Sigmoid colon (tissue), 7 donors: ENCODE measurements at places on chromosomes 4 and X. TPM values are rescaled to one million over a fixed set of nuclear protein-coding genes. Genes with fewer than 3 reads are reported as not detected.

- no peak for DNase-seq
- no peaks in the 10 kb centered on the region for H3K4me1 ChIP-seq
- no peaks in the 10 kb centered on the region for H3K27me3 ChIP-seq
- no peaks in the 10 kb centered on the region for H3K36me3 ChIP-seq
- H3K4me3 ChIP-seq: no peak overlapping the region
Observed at GRCh38 chr4:110668463-110669235, 45.8 kb upstream of the PITX2 start.

DNA sequence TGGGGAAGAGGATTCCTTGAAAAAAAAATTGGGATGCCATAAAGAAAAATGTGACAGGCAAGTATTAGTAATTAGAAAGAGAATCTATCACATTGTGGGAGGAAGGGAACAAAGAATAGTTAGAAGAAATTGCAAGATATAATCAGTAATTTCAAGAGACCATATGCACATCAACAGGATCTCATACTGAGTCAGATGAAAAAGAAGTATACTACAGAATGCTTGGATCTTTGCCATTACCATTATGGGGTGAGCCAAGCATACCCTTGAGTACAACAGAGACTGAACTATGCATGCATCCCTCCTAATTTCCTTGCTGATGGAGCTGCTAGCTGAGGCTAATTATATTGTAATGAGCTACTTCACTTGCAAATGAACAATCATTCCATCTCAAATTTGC, 287.6 kb downstream of the PAPSS1 start:
- no peaks in the 10 kb centered on the region for H3K36me3 ChIP-seq
- H3K27me3 ChIP-seq: no peaks in the 10 kb centered on the region
- DNase-seq: no peak
- no peak overlapping the region for H3K4me3 ChIP-seq
- no peak overlapping the region for H3K27ac ChIP-seq

- DNase-seq: no peak
- H3K4me1 ChIP-seq: no peaks in the 10 kb centered on the region
- no peaks in the 10 kb centered on the region for H3K27me3 ChIP-seq
Observed at GRCh38 chr4:19194672-19195071, 1057.0 kb upstream of the SLIT2 start.

DNA sequence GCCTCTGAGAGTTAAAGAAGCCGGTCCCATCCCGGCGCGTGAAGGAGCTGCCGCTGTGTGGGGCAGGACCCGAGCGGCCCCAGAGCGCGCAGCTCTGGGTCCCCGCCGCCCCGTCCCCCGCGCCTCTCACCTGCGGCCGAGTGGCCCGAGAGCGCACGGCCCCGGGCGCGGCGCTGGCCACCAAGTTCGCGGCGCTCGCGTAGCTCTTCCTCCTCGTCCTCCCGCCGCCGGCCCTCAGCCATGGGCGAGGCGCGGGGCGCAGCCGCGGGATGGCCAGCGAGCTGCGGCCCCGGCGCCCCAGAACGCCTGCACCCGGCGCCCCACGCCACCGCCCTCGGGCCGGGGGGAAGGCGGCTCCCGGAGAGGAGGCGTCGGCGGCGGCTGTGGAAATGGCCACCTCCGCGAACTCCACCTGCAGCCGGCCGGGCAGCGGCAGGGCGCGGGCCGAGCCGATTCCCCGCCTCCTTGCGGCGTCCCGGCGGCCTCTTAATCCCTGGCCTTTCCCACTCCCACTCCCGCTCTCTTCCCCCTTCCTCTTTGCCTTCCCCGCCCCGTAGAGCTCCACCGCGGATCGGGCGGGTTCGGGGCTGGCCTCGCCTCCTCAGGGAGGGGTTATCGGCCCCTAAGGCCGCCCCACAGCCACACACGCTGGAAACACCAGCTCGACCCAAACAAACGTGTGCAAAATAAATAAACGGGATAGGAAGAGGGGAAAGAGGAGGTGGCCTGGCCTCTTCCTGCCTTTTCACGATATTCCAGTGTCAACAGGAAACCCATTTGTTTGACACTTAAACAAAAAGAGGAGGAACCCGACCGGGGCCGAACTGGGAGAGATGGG, at the start of gene SH3D19:
TSS of gene SH3D19 (minus strand) at position 495 of the 838 bp plus-strand sequence. CDS start at position 242, 253 bp downstream.
- peak; percentile 89 for DNase-seq
- no peaks in the 10 kb centered on the region for H3K36me3 ChIP-seq
- H3K27ac ChIP-seq: peak within 1 kb of the TSS; percentile 95
- peak within 1 kb of the TSS; percentile 80 for H3K4me3 ChIP-seq

DNA sequence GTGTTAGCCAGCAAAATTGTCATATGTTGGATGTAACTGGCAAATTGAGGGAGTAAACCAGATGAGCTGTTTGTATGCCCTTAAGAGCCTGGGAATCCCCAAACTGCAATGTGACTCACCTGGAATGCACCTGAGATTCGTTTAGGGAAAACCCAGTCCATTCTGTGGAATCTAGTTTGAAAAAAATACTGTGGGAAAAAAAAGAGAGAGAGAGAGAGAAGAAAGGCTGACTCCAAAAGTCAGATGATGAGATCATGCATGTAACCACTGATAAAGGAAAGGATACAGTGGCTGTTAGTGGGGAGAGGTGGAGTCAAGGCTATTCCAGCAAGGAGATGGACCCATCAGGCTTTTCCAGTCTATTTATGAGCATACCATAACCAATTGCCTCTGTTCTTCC, 48.5 kb downstream of the SLC9A7 start:
- H3K4me3 ChIP-seq: no peak overlapping the region
- H3K27ac ChIP-seq: no peak overlapping the region
- DNase-seq: no peak
- H3K4me1 ChIP-seq: no peaks in the 10 kb centered on the region

- no peak overlapping the region for H3K4me3 ChIP-seq
- no peaks in the 10 kb centered on the region for H3K4me1 ChIP-seq
- H3K36me3 ChIP-seq: no peaks in the 10 kb centered on the region
Observed at GRCh38 chrX:136447968-136448367, 39.8 kb upstream of the BRS3 start.

DNA sequence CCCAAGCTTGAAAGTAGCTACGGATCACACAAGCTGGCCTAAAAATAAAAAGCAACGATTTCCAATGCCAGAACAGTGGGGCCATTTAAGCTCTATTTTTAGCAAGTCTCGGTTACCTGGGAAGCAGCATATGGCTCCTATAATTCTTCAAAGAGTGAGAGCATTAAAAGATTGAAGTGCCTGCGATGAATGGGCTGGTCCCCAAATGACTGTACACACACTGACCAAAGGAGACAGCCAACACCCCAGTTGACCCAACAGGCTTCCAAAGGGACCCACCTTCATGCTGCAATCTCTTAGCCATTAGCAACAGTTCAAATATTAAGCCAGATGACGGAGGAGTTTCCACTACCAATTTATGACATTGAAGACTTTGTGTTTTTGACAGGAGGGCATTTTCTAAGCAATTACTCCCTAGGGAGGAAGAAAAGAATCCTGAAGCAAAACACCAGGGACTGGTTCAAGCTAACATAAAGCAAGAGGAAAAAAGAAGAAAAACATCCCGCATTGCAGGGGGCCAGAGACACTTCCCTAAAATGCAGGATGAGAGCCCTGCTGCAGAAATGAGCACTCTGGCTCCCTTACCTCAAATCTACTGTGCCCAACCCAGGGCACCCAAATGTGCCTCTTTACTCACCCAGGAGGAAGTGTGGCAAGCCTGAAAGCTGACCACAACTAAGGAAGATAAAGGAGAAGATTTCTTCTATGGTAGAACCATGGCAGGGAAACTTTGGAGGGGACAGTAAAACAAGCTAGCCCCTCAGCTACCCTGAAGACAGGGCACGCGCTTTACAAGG, 21.6 kb downstream of the SH3KBP1 start:
- H3K27me3 ChIP-seq: no peaks in the 10 kb centered on the region
- H3K27ac ChIP-seq: no peak overlapping the region
- H3K36me3 ChIP-seq: no peaks in the 10 kb centered on the region
- H3K4me1 ChIP-seq: no peaks in the 10 kb centered on the region
- no peak overlapping the region for H3K4me3 ChIP-seq
- no peak for DNase-seq

DNA sequence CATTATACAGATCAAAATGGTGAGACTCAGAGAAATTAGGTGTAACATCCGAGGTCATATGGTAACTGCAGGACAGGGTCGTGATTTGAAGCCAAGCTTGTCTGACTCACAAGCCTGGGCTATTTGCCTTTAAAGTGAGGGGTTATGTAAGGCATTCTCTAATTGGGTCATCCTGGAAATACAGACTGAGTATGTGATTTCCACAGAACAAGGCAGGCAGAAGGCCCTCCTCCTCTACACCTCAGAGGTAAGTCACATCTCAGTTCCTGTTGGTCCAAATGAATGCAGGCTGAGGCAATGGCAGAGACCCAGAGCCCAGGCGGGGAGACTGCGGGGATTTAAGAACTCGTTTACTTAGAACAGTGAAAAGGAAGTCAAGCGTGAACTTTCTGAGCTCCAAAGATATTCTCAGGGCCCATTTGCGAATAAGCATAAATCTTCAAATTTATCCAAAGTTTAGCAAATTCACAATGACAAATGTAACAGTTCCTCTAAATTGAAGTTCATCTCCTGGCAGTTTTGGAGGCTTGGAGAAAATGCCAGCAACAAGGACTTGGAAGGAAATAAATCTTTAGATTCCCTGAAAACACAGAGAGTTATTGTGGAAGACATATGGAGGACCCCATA, 153.3 kb downstream of the LDB2 start:
- peak; percentile 73 for DNase-seq
- H3K36me3 ChIP-seq: no peaks in the 10 kb centered on the region
- H3K27me3 ChIP-seq: no peaks in the 10 kb centered on the region
- no peak overlapping the region for H3K4me3 ChIP-seq
- H3K27ac ChIP-seq: peak overlapping the region; percentile 22
- no peaks in the 10 kb centered on the region for H3K4me1 ChIP-seq

DNA sequence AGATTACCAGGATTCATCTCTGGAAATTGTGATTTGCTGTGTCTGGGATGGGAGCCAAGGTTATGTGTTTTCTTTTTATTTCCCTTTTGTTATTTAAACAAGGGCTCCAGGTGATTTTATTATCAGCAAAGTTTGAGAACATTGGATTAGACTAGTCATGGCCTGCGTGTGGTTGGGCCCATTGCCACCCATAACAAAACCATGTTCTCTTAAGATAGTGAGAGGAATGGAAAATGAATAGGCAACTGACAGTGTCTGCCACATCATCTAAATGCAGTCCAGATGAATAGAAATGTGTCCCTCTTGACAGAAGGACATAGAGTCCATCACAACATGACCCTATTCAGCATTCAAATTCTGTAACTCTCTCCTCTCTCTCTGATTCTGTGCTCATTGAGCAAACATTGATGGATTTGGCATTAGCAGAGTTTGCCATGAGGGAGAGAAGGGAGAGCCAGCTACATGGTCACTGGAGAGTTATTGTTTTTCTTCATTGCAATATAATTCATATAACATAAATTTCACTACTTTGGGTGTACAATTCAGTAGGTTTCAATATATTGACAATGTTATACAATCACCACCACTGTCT, 11.7 kb downstream of the XK start:
- no peak for DNase-seq
- H3K27ac ChIP-seq: no peak overlapping the region
- no peaks in the 10 kb centered on the region for H3K36me3 ChIP-seq
- no peak overlapping the region for H3K4me3 ChIP-seq
- H3K27me3 ChIP-seq: no peaks in the 10 kb centered on the region
- H3K4me1 ChIP-seq: no peaks in the 10 kb centered on the region

GRCh38 chr4:74123065-74123728, 24.2 kb upstream of the CXCL2 start:
- no peak overlapping the region for H3K27ac ChIP-seq
- no peaks in the 10 kb centered on the region for H3K27me3 ChIP-seq
- no peaks in the 10 kb centered on the region for H3K36me3 ChIP-seq
- H3K4me1 ChIP-seq: no peaks in the 10 kb centered on the region
- no peak overlapping the region for H3K4me3 ChIP-seq
- DNase-seq: no peak

- no peaks in the 10 kb centered on the region for H3K36me3 ChIP-seq
- DNase-seq: no peak
- H3K27me3 ChIP-seq: no peaks in the 10 kb centered on the region
- no peak overlapping the region for H3K4me3 ChIP-seq
Observed at GRCh38 chr4:81377191-81377590, 94.5 kb downstream of the RASGEF1B start.

GRCh38 chrX:140948827-140949226, 53.6 kb upstream of the SPANXB1 start:
- H3K4me3 ChIP-seq: no peak overlapping the region
- no peaks in the 10 kb centered on the region for H3K4me1 ChIP-seq
- no peaks in the 10 kb centered on the region for H3K36me3 ChIP-seq
- DNase-seq: no peak
- H3K27ac ChIP-seq: no peak overlapping the region

GRCh38 chr4:26496207-26496783, 6.0 kb upstream of the CCKAR start:
- no peaks in the 10 kb centered on the region for H3K27me3 ChIP-seq
- no peaks in the 10 kb centered on the region for H3K4me1 ChIP-seq
- no peak overlapping the region for H3K4me3 ChIP-seq
- no peaks in the 10 kb centered on the region for H3K36me3 ChIP-seq

GRCh38 chr4:24249972-24250371, 334.4 kb downstream of the DHX15 start:
- no peaks in the 10 kb centered on the region for H3K36me3 ChIP-seq
- no peak overlapping the region for H3K27ac ChIP-seq
- peaks cover 11% of the 10 kb centered on the region for H3K4me1 ChIP-seq
- H3K4me3 ChIP-seq: no peak overlapping the region
- H3K27me3 ChIP-seq: no peaks in the 10 kb centered on the region

GRCh38 chrX:16695079-16695676, 17.3 kb downstream of the CTPS2 start:
- no peak overlapping the region for H3K4me3 ChIP-seq
- H3K27ac ChIP-seq: no peak overlapping the region
- H3K27me3 ChIP-seq: no peaks in the 10 kb centered on the region
- no peak for DNase-seq
- no peaks in the 10 kb centered on the region for H3K36me3 ChIP-seq

GRCh38 chrX:20147561-20147960, 5.9 kb upstream of the EIF1AX start:
- no peaks in the 10 kb centered on the region for H3K36me3 ChIP-seq
- no peak overlapping the region for H3K27ac ChIP-seq
- no peak overlapping the region for H3K4me3 ChIP-seq
- H3K4me1 ChIP-seq: no peaks in the 10 kb centered on the region
- H3K27me3 ChIP-seq: no peaks in the 10 kb centered on the region

- peaks cover 18% of the 10 kb centered on the region for H3K4me1 ChIP-seq
- H3K4me3 ChIP-seq: peak within 1 kb of the TSS; percentile 72
- DNase-seq: peak; percentile 72
- no peaks in the 10 kb centered on the region for H3K27me3 ChIP-seq
Observed at GRCh38 chr4:176792326-176793059, at the start of gene VEGFC. Gene VEGFC, minus strand, starts transcription at chr4:176792922. Its CDS starts 611 bp downstream, at chr4:176792311.

DNA sequence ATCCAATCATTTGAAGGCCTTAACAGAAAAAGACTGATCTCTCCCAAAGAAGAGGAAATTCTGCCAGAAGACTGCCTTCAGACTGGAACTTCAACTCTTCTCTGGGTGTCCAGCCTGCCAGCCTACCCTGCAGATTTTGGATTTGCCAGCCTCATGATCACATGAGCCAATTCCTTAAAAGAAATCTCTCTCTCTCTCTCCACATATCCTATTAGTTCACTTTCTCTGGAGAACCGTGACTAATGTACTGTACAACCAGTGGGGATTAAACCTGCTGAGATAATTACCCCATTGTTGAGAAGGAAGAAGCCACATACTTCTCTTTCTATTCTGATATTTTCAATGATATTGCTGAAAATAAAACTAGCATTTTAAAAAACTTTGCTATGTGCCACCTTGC, 711.3 kb upstream of the AMOT start:
- H3K36me3 ChIP-seq: no peaks in the 10 kb centered on the region
- DNase-seq: no peak
- no peak overlapping the region for H3K4me3 ChIP-seq
- no peaks in the 10 kb centered on the region for H3K27me3 ChIP-seq

Gene RAB33A
- 1.2 TPM for total RNA-seq

Gene TEX13C
- not detected for total RNA-seq

Gene NXF2B
- total RNA-seq: not detected

Gene ARSJ
- total RNA-seq: 11.9 TPM

Gene TBC1D25
- 14.6 TPM for total RNA-seq

Gene VBP1
- 54.1 TPM for total RNA-seq

Gene ZNF630
- total RNA-seq: 7.5 TPM

Gene TMPRSS11E
- not detected for total RNA-seq
